Non-pigmented ciliary epithelial cell (primary cell): ENCODE measurements at places on chromosomes 2 and 18.

GRCh38 chr2:23492337-23492675 is 107.3 kb downstream of the KLHL29 start:
- no peak for DNase-seq

GRCh38 chr2:169438466-169439072 is 40.7 kb upstream of the BBS5 start:
- no peak for DNase-seq

DNA sequence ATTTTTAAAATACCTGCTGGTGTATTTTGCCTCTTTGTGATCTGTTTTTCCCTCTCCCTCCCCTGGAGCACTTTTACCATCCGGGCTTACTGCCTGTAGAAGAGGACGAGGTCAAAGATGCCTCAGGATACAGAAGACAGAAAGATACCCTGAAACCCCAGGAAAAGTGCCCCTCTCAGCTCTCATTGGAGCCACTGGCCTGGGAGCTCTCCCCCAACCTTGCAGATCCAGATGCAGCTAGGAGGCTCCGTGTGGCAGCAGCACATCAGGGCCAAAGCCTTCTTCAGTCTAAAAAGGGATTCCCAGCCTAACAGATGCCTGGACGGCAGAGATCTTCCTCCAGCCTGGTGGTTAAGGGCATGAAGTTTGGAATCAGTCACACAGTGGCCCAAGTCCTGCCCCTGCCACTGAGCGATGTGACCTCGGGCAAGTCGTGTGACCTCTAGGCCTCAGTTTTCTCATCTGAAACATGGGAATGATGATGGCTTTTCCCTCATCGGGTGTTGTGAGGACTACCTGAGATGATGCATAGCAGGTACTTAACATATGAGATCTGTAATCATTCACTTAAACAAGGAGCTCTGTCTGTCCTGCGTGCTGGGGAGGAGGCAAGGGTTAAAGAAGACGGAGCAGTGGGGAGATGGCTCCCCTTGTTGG is 239.4 kb downstream of the DYSF start:
- DNase-seq = no peak

- DNase-seq = no peak
Measured at GRCh38 chr2:12099374-12099773, 352.9 kb downstream of the LPIN1 start.

DNA sequence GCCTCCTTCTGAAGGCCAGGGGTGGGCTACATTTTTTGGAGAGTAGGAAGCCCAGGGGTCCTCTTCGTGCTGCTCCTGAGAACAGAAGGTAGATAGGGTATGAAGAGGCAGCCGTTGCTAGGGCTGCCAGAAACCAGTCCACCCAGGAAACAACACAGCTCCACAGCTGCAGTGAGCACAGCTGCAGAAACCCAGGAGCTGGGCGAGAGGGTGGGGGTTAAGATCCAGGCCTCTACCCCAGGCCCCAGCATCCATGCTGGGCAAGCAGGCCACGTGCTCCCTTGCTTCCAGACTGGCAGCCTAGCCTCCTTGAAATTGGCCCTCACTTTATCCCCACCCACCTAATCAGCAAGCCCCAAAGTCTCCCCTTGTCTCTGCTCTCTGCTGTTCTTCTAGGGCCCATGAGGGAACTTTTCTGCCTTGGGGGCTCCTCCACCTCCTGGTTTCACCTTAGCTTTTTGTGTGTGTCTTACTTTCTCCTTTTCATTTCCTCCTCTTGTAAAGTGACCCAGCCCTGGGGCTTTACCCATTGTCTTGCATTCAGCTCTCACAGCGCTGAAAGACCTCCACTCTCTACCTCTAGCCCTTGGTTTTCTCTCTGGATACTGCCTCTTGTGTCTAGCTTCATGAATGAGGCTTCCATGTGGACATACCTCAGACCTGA is 30.7 kb downstream of the STON1 start:
- DNase-seq = no peak

GRCh38 chr18:74760436-74760835 is 162.8 kb downstream of the ZNF407 start:
- no peak for DNase-seq

- no peak for DNase-seq
Measured at GRCh38 chr2:173955004-173955403, 10.2 kb downstream of the SP3 start.

- no peak for DNase-seq
Measured at GRCh38 chr18:60188958-60189357, 183.6 kb downstream of the MC4R start.

DNA sequence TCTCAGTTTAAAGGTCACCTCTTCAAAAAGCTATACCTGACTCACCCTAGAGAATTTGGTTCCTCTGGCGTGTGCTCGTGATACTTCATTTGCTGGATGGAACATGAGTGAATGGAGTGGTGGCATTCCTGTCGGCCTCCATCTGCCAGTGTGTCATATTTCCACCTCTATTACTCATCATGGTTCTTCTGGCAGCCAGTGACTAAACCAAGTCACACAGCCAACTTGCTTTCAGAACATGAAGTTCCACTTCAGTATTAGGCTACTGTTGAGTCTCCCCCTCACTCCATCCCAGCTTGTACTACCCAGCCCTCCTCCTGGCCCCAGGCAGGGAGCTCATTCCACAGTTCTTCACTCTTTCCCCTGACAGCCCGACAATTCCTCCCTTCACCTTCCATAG is 169.8 kb downstream of the MREG start:
- peak; percentile 81 for DNase-seq

DNA sequence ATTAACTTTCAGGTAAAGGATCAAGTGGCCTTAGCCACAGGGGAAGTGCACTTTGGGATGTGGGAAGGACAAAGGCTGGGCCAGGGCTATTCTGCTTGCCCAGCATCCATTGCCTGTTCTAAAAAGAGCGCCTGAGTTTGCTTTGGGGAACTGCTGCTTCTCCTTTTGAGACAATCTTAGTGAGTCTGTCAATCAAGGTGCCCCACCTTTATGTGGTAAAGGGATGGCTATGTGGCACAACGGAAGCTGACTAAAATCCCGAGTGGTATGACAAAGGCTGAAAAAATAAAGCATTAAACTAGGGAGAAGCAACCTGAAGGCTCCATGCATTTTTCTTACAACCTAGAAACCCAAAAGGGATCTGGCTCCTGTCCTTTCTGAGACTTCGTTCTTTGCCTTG is 540.5 kb downstream of the SLC4A3 start:
- DNase-seq = no peak

- no peak for DNase-seq
Measured at GRCh38 chr2:16635791-16636699, 29.6 kb downstream of the CYRIA start.

DNA sequence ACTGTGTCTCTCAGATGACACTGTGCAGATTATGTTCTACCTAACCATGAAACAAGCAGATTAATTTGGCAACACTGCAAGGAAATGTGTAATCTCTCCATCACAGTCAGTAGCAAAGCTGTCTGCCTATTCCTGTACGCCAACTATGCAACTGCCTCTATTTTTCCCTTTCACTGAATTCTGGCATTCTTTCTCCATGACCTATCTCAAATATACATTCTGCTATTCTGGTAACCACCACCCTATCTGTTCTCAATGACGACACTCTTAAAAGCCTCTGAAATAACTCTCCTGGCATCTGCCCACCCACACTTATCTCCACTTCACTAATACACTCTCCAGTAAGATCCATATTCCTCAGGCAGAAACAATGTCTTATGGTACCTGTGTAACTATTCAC is 78.7 kb downstream of the ABCA12 start:
- DNase-seq = peak; percentile 57

GRCh38 chr18:42730272-42730671 is 385.2 kb downstream of the RIT2 start:
- no peak for DNase-seq

DNA sequence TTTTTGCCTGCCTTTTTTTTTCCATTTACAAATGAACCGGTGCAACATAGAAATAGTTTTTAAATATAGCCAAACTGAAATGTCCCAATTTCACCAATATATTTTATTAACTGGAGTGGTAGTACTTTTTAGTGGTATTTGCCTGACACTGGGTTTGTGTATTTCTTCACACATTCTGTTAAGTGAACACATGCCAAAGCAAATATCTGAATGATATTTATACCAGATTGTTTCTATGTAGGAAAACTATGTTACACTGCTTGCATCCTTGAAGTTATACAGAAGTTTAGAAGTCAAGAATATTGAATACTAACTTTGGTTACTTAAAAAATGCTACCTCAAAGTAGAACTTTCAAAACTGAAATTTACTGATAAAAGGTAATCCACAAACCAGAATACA is 19.4 kb upstream of the ITPRID2 start:
- no peak for DNase-seq

- no peak for DNase-seq
Measured at GRCh38 chr2:119550856-119551255, 6.6 kb downstream of the CFAP221 start.

- no peak for DNase-seq
Measured at GRCh38 chr2:29518010-29518409, 402.8 kb downstream of the CLIP4 start.

DNA sequence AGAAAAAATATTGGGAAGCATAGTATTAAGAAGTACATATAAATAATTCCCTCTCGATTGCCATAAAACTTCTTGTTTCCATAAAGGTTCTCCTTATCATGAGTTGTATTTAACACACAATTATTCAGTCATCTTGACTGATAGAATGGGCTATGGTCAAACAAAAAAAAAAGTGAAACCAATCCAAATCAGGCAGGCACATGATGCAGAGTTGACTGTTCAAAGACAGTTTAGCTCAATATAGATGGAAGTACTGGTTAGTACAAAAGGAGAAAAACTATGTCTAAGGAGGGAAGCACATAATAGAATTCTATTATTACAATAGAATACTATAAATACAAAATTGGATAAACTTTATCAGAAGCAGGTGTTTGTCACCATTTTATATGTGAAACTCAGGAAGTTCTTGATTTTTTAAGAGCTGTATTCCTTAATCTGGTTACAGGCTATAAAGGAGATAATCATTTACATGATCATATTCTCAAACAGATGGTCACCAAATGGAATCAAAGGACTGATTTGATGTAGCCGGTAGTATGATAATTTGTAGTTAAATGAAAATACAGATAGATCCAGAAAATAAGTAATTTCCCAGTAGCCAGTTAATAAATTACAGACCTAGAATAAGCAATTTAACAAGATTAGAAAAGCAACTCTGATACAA is 18.2 kb upstream of the CALCRL start:
- no peak for DNase-seq

DNA sequence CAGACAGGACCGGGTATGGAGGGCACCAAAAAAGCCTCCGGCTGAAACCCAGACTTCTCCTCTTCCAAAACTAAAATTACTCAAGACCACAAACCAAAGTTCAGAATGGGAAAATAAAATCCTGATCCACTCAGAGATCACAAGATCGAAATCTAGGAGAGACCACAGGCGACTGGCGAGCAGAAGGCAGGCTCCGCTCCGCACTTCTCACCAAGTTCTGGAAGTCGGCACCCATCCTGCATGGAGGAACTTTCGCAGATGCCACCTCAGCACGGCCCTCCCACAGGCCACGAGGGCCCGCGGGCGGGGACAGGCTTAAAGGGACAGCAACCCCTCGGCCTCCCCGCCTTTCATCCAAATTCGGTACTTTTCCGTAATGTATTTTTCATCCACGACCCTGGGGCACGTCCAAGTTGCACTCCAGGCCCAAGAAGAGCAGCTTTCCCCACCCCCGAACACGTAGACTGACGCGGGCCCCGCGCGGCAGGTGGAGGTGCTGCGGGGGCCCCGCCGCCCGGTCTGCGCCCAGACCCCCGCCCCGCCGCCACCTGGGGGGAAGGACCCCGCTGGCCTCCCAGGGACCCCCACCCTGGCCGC is 43.7 kb downstream of the HDLBP start:
- peak; percentile 22 for DNase-seq

- no peak for DNase-seq
Measured at GRCh38 chr2:21422050-21422449, 298.3 kb downstream of the TDRD15 start.

DNA sequence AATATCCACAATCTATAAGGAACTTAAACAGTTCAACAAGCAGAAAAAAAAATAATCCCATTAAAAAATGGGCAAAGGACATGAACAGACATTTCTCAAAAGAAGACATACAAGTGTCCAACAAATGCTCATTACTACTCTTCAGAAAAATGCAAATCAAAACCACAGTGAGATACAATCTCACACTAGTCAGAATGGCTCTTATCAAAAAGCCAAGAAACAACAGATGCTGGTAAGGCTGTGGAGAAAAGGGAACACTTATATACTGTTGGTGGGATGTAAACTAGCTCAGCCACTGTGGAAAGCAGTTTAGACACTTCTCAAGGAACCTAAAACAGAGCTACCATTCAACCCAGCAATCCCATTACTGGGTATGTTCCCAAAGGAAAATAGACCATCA is 7.2 kb upstream of the CRYGB start:
- no peak for DNase-seq

DNA sequence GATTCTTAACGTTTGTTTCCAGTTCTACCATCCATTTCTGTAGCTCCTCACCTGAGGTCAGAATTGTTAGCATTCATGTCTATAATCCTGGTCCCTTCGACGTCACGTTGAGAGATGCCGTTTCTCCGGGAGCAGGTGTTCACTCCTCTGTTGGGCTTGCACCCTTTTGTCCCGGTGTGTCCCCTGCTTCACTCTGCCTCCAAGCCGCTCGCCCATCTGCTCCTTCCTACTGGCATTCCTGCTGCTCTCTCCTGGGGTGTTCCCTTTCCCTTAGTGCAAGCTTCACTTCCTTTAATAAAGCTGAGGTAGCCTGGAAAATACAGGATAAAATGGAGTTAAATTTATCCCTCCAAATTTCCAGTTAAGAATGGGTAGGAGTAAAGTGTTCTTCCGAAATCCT is 61.9 kb upstream of the CABYR start:
- no peak for DNase-seq

DNA sequence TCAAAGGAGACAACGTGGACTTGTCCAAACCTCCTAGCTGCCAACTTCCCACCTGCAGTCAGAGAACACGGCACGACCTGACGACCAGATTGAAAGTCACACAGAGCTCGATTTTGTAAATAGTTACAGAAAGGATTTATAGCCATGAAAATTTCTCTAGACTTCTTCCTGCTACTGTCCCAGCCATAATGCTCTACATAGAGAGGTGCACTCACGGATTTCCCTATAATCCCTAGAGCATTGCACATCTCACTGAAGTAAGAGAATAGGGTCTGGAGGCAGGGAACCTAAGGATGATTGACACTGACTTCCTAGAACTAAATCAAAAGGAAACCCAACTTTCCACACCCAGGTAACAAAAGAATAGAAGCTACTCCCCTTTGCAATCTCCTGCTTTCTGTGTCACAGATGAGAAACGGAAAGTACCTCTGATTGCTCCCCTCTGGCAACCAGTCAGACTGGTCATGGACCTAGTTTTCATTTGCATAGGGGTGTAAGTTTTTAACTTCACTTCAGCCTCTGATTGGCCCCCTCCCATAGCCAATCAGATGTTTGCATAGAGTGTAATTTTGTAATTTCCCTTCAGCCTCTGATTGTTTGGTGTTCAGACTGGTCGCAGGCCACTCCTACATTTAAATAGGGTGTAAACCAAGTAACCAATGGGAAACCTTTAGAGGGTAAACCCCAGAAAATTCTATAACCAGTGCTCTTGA is 58.6 kb upstream of the FBXO11 start:
- no peak for DNase-seq

- DNase-seq = no peak
Measured at GRCh38 chr2:127027715-127028114, 79.2 kb downstream of the BIN1 start.
